ENCODE measurements at places on chromosomes 12 and 14.

DNA sequence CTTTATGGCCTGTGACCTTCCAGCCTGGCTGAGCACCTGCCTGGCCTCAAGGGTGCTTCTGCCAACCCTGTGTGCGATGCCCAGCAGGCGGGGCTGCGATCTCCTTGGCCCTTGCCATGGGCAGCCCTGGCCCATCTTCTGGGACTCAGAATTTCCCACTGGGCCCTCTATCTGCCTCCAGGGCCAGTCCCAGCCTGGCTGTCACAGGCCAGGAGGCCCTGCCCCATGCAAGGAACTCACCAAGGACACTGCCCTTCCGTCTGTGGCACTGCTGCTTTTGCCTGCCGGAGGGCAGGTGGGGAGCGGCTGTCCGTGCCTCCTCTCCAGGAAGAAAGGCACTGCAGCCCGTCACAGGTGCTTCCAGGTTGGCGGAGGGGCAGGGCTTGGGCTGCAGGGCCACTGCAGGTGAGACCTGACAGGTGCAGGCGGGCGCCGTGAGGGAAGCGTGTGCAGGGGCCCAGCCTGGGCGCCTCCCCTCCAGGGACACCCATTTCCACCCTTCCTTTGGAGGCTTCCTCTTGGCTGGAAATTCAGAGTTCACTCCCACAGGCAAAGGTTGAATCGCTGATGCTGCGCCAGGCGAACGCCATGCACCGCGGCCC lies 177.8 kb downstream of the KIF26A start:
- no peak for DNase-seq

DNA sequence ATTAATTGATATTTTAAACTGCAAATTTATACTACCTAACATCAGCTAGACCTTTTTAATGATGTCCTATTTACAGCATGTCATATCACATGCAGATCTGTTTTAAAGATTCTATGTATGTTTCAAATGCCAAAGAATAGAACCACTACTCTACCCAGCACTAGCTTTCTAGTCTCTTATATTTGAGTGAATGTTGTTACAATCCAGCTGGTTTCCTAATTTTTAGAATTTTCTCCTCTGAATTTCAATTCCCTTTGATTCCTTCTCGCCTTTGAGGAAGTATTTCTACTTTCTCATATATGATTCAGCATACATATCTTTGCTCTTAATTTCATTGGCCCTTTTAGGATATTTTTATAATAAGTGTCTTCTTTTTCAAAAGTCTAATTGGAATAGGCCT lies 841.9 kb downstream of the TMTC2 start:
- no peak for DNase-seq

- DNase-seq = no peak
Measured at GRCh38 chr14:82224610-82225009, 691.0 kb upstream of the SEL1L start.

DNA sequence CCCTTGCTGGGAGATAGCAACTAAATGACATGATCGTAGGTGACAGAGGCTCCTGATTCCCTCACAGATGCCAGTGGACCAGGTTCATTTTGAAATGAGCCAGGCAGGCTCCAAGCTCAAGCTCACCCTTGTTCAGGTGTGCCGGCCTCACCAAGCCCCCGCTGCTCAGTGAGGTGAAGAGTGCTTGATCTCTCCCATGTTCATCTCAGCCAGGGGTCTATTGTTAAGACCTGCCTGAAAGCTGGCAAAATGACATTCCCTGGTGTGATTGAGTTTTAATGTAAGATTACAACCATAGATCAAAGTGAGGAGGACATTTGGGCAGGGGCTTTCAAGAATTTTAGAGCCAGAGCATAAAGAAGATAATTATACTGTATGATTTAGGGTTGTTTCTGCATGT lies 497.9 kb downstream of the EGLN3 start:
- DNase-seq = no peak

GRCh38 chr14:89720741-89721729 lies 233.5 kb downstream of the EFCAB11 start:
- DNase-seq = peak; percentile 67

DNA sequence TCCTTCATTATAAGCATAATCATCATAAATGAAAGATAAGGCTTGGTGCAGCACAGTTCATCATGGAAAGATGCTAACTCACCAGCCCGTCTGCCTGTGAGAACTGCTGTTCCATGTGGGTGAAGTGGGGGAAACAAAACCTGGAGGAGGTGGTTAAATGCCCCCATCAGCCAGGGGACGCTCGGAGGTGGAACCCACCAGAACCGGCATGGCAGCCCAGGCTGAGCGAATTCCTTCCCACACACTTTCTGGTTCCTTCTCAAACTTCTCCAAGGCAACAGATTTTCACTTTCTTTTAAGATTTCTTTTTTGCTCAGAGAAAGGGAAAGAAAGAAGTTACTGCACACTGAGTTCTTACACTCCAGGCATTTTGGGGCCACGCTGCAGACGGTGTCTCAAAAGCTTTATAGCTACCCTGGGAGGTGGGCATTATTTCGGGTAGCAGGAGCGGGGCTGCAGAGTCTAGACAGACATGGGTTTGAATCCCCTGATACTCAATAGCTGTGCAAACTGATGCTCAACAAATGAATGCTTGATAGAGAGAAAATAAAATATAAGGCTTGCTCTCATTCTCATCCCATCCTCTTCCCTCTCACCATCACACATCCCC lies 190.7 kb downstream of the BCL11B start:
- no peak for DNase-seq

DNA sequence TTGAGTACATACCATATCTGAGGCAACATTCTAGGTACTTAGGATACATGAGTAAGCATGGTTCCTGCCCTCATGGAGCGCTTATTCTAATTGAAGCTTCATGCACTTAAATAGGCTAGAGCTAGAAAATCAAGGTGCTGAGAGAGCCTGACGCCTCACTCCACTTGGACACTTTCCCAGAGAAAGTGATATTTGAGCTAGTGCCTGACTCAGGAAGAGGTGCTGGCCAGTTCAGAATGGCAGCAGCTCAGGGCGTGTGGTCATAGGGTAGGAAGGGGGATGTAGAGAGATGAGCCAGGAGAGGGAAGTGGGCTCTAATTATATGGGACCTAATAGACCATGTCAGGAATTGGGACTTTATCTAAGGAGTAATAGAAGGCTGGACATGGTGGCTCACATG lies 33.3 kb downstream of the TULP3 start:
- DNase-seq = no peak

- DNase-seq = no peak
Measured at GRCh38 chr12:17108877-17109541, 503.0 kb upstream of the LMO3 start.

DNA sequence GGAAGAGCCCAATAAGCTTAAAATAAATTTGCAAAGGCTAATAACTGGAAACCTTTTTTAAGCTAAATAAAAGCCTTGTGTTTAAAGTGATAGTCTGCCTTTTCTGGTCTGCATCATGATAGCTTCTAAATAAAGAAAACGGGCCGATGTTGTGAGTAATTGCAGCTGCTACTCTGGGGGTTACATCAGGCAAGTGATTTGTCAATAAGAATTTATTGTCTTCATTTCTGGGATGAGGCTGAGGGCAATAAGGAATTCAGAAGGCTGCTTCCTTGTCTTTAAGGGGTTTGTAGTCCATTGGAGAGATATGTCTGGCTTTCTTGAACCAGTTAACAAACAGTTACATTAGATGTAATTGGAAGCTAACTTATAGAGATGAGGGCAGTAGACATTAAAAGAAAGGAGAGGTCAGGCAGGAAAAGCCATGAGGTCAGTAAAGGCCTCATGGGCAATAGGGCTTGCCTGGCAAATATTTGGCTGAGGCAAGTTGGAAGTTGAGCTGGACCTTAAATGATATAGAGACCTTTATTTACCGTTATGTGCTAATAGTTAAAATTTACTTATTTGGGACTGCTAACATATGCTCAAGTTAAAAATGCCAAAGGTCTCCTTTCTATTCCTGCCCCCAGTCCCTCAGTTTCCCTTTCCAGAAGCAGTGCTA lies 85.0 kb downstream of the CRADD start:
- DNase-seq = no peak

- DNase-seq = no peak
Measured at GRCh38 chr14:46381674-46382073, 269.9 kb downstream of the RPL10L start.

GRCh38 chr14:90235179-90235976 lies 21.0 kb upstream of the PSMC1 start:
- peak; percentile 77 for DNase-seq

DNA sequence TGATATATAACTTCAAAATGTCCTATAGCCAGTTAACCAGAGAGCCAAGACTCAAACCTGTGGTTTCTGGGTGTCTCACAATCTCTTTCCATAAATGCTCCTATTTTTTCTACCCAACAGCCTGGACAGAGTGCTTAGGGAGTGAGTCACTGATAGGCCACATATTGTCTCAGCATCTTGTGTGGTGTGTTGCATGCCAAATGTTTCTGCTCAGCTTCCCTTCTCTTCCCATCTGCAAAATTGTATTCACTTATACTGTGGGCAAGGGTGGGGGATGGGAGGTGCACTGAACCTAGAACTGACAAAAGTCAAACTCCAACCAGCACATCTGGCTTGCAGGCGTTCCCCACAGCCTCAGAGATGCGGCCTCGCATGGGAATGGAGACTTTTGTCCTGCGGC lies 123.3 kb downstream of the KCNA5 start:
- no peak for DNase-seq

GRCh38 chr12:116126610-116127009 lies 150.9 kb downstream of the MED13L start:
- no peak for DNase-seq

- DNase-seq = no peak
Measured at GRCh38 chr14:64632056-64632455, 72.2 kb upstream of the PLEKHG3 start.

GRCh38 chr12:73083736-73084135 lies 811.6 kb downstream of the TRHDE start:
- DNase-seq = no peak

- no peak for DNase-seq
Measured at GRCh38 chr12:12521044-12521485, 41.6 kb downstream of the DUSP16 start.

DNA sequence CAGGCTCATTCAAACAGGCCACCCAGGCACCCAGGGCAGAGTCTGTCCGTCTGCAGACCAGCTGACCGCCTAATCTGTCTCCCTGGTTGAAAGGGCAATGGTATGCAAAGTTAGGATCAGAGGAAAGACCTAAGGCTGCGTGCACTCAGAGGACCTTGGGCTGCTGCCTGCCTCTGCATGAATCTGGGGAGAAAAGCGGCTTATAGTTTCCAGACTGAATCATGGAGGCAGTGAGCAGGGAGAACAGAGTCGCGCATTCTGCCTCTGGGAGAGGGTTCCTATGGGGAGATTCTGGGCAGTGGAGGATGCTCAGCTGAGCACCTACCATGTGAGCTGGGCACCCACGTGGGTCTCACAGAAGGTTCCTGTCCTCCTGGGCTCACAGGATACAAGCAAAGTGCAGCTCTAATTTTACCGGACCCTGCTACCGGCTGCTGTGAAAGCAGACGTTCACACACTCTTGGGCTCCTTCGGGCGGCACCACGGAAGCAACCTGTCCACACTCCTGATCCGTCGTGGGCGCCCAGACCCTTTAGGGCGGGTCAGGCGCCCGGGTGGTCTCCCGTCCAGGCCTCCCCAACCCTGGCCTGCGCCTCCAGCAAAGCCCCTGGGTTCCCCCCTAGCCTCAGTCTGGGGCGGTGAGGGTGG lies 772 bp downstream of the SCARB1 start:
- DNase-seq = peak; percentile 16

- DNase-seq = no peak
Measured at GRCh38 chr12:74963867-74964331, 245.7 kb downstream of the KCNC2 start.

All from activated T-cell treated with anti-CD3 and anti-CD28 coated beads, Interleukin-2, amount 50 U/mL, for 72 hours (primary cell).